ENCODE measurements at places on chromosomes 2 and 18.

GRCh38 chr2:71388214-71388613 lies 56.6 kb downstream of the ZNF638 start:
- no peak for DNase-seq

DNA sequence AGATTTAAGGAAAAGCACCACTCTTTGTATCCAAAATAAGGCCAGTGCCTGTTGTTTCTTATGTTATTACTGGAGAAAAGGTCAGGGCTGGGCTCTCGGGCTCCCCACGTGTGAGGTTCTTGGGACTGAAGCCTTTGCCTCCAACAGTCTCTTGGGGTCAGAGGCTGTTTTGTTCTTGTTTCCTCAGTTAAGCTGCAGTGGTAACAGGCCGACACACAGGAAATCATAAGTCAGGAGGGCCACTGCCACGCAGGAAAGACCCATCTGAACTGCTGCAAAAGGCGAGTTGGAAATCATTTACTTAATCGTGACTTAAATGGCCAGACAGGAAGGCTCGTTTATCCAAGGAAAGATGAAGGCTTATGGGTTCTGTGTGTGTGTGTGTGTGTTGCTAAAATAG lies 30.3 kb upstream of the IL37 start:
- DNase-seq = no peak

DNA sequence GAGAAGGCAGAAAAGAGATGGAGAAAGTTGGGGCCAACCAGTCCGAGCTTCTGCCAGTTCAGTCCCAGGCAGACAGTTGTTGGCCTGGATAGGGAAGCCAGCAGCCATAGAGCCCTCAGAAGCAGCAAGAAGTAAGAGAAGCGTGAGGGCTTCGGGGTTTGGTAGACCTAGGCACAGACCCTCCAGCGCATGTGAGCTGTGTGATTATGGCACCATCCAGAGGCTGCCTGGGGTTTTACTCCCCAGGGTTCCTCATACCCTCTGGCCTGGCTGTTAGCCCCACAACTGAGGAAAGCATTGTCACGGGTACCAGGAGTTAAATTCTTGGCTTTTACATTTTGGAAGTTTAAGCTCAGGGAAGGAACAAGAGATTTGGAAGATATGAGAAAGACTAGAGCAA lies 93.7 kb upstream of the RAB6C start:
- no peak for DNase-seq

DNA sequence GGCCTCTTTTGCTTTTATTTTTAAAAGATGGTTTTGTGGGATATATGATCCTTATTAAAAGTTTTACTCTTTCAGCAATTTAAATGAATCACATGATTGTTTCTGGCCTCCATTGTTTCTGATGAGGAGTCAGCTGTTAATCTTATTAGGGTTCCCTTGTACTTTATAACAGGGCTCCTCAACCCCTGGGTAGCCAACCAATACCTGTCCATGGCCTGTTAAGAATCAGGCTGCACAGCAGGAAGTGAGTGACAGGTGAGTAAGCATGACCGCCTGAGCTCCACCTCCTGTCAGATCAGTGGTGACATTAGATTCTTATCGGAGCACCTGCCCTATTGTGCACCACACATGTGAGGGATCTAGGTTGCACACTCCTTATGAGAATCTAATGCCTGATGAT lies 45.1 kb upstream of the FAM98A start:
- no peak for DNase-seq

DNA sequence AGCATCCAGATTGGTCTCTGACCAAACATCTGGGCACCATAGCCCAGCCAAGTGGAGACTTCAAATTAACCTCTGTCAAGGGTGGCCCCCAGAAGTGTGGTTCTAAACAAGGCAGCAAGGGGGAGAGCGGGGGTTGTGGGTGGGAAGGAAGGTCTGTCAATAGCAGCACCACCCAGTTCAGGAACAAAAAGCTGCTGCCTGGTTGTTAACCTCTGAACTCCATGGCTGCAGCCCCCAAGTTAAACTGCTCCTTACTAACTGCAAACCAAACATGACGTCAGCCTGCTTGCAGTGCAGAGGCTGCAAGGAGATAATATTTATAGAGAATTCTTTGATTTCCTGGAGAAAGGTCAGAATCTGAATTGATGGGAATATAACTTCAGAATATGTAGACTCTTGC lies 76.5 kb downstream of the ARL4C start:
- DNase-seq = no peak

GRCh38 chr18:49730951-49731391 lies 82.4 kb downstream of the ACAA2 start:
- DNase-seq = no peak

GRCh38 chr2:237896956-237897355 lies 37.5 kb downstream of the RAMP1 start:
- DNase-seq = no peak

GRCh38 chr2:88061295-88061694 lies 5.7 kb upstream of the KRCC1 start:
- DNase-seq = no peak

DNA sequence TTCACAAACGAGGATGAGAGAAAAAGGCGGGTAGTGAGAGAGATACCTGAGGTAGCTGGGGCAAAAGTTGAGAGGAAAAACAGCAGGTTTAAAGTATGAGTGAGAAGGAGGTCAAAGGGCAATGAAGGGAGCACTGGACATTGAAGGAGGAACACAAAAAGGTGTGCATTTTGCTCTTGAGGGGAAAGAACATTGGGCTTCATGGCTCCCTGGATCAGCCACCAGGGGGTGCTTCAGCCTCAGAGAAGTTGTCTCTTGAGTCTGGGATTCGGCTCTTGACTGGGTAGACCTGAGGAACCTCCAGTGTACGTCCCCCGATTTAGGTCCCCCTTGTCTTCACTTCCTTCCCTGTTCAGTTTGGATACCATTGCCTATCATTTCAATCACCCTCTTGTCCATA lies 128.5 kb downstream of the RAPGEF4 start:
- no peak for DNase-seq

DNA sequence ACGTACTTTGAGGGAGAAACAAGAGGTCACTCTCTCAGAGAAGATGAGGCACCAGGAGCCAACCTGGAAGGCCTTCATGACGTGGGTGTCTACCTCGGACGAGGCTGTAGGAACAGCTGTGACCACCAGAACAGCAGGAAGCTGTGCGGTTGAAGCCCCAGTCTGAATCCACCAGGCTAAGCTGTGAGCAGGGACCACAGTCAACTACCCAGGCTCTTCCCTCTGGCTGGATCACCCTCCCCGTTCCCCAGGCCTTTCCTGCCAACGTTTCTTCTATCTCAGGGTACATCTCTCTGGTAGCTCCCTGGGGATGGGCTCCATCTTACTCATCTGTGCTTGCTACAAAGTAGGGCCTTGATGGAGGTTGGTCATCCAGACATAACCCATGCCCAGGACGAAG lies 36.8 kb upstream of the CYP27C1 start:
- no peak for DNase-seq

DNA sequence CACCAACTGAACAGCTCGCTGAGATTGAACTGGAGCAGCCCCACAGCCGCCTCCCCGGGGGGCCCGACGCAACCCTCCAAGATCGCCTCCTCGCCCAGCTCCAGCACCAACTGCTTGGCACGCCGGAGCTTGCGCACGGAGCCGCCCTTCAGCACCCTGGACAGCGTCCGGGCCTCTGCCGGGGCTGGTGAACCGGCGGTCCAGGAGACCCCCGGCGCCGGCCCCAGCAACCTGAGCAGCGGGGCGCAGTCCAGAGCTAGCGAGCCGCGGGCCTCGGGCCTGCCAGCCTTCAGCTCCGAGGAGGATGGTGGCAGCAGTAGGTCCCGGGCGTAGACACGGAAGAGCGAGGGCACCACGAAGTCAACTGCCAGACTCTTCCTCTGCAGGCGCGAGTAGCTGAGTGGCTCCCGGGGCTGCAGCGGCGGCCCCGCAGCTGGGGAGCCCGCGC lies 1.2 kb downstream of the ALK start:
- peak; percentile 13 for DNase-seq

DNA sequence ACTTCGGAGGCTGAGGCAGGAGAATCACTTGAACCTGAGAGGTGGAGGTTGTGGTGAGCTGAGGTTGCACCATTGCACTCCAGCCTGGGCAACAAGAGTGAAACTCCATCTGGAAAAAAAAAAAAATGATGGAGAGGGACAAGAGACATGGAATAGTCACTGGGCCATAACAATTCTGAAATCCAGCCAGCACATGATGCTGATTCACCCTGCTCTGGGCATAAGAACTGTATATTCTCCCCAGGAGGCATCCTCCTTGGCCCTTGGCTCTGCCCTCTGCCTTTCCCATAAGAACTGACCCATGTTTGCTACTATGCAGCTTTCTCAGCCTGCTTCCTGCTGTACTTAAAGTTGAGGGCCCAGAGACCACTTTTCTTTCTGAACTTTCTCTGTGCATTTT lies 297.7 kb downstream of the GBX2 start:
- no peak for DNase-seq

DNA sequence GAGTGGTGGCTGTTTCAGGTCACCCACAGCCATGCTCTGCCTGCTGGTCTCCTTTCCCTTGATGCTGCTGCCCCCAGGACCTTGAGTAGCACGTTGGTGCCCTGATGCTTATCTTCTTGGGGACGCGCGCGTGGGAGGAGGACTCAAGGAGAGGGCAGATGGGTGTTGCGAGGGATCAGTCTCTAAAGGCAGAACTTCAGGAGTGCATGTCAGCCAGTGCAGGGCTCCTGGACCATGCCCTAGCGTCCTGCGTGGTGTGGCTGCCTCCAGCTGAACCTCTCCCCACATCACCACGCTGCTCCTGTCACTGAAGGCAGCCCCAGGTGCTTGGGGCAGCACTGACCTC lies 62.5 kb upstream of the GLI2 start:
- DNase-seq = no peak

GRCh38 chr2:215728504-215729065 lies 284.8 kb downstream of the MREG start:
- no peak for DNase-seq

DNA sequence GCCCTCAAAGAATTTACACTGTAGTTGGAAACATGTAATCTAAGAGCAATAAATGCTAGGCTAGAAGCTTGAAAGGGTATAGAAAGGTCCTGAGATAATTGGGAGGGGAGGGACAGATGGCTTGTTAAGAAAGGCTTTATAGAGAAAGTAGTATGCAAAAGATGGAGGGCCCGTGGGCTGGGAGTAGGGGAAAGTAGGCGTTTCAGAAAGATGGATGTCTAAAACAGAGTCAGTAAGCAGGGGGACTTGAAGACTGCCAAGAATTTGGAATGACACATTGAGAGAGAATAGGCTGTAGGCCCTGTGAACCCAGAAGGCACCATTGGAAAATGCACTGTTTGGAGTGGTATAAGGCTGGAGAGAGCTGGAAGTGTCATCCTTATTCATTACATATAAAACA lies 822 bp downstream of the PSMG2 start:
- DNase-seq = no peak

GRCh38 chr18:37529863-37530262 lies 35.7 kb downstream of the CELF4 start:
- DNase-seq = no peak

DNA sequence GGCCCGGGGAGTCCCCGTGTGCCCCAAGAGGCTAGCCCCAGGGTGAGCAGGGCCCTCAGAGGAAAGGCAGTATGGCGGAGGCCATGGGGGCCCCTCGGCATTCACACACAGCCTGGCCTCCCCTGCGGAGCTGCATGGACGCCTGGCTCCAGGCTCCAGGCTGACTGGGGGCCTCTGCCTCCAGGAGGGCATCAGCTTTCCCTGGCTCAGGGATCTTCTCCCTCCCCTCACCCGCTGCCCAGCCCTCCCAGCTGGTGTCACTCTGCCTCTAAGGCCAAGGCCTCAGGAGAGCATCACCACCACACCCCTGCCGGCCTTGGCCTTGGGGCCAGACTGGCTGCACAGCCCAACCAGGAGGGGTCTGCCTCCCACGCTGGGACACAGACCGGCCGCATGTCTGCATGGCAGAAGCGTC lies 16.9 kb upstream of the FAHD2A start:
- DNase-seq = no peak

DNA sequence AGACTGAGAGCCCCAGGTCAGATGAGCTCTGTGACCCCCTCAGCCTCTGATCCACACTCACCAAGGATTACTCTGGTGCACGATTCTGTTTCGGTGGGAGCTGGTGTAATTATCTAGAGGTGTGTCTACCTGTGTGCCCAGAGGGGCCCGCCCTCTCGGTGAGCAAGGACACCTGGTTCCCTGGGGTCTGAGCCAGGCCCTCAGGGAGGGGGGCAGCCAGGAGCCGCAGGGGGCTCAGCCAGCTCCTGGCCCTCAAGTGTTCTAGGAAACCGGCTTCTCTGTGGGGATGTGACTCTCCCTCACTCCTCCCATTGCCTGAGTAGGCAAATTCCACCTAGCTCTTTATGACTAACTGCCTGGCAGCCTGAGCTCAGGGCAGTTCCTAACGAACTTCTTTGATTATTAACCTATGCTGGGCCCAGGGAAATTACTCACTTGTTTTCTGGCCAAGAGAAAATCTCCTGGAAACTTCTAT lies 17.4 kb downstream of the AGAP1 start:
- no peak for DNase-seq

- DNase-seq = no peak
Measured at GRCh38 chr2:180604077-180604476, 376.3 kb upstream of the UBE2E3 start.

DNA sequence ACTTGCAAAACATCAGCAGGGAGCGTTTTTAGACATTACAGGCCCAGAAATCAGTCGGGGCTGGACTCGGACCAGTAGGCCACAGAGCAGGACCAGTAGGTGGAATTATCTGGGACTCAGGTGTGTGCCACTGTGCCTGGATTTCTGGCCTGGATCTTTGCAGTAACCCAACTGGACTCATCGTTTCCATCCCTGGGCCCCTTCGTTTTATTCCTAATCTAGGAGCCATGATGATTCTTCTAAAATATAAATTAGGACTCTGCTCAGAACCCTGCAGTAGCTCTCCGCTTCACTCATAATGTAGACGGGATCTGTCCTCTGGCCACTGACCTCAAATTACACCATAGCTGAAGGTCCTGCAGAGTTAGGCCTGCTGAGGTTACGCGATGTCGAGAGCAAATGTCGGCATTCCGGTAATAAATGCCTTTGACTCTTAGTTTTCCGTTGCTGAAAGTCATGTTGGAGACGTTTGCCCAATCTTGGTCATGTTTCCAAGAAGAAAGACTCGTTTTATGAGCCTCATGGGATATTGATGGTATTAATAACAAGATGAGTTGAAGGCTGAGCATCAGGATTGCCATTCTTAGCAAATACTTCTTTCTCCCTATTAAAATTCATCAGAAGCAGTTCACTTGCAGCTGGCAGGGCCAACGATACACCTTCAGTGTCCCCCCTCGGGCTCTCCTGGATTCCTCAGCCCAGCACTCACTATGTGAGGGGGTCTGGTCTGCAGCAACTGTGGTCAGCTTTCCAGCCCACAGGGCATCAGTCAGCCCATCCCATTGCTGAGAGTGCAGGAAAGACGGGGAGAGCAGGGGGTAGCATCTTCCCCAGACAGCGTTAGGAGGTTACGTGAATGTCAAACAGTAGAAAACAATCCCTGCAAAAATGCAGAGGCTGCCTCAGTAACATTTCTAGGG lies 39.9 kb upstream of the KLF11 start:
- no peak for DNase-seq

GRCh38 chr2:118992740-118993391 lies 50.9 kb downstream of the MARCO start:
- DNase-seq = no peak

DNA sequence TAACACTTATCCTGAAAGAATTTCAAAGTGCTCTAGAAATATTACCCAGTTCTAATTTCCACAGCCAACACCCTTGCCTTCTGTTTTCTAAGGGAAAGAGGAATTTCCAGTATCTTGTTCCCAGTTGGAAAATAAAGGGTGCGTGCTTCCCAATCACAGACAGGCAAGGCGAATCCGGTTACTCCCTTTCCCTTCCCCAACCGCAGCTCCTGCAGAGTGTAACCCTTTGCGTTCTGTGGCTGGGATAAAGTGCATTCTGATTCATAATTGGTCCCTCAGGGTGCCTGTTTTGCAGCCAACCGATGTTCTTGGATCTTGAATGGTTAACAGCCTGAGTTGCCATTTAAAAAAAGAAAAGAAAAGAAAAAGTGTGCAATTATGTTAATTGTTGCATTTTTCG lies 40.6 kb upstream of the PGAP1 start:
- no peak for DNase-seq

Data from stimulated activated naive CD4-positive, alpha-beta T cell treated with Interleukin-2 at 50 U/mL for 16 hours (primary cell).